ENCODE measurements at places on chromosomes 6 and 20.
A peak's percentile ranks its signal among the peaks of the same experiment; 100 is the strongest.

DNA sequence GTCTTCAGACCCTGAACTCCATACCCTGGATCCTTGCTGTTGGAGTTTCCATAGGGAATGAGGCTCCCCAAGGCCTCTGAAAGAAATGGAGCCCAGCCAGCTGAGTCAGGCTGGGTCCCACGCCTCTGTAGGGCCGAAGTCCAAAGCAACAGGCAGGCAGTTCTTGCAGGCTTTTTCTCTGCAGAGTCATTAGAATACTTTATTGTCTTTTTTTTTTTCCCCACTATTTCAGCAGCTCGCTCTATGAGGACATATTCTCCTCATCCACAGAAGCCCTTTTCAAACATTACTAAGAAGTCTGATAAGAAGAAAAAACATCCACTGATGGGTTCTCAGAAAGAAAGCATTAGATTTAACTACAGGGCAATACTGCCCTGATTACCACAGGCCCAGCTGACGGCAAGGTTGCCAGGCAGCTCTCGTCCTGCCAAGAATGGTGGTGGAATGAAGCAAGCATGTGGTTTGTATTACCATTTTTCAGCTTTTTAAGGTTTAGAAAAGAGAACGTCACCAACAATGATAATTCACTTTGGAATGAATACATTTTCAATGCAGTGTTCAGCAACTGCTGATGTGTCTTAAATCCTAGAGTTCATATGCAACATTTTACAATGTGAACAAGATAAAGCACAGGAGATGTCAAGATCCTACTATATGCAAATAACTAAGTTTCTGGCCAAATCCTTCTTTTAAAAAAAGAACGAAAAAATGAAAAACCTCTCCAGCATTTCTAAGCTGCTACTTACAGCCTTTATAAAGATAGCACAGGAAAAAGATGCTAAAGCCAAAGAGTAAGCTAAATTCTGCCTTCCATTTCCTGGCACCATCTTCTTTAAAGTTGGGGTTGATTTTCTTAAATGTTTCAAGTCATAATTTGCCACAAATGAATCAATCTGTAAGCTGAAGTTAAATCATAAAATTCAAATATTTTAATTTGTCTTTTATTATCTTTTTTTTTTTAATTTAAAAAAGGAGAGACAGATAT lies 223.6 kb upstream of the CITED2 start:
- peak; percentile 86 for DNase-seq

GRCh38 chr6:347232-347631 lies 44.3 kb upstream of the IRF4 start:
- no peak for DNase-seq

DNA sequence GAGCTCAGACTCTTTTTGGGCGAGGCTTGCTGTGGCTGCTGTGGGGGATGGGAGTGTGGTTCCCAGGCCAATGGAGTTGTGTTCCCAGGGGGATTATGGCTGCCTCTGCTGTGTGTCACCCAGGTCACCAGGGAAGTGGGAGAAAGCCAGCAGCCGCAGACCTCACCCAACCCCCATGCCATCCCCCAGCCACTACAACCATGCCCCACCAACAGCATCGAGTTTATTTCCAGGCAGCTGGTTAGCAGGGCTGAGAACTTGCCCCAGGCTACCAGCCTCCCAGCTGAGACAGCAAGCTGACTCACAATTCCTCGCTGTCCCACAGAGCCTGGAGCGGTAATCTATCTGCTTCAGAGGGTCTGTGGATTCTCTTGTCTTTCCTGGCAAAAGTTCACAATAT lies 331.7 kb downstream of the FRK start:
- DNase-seq: no peak

DNA sequence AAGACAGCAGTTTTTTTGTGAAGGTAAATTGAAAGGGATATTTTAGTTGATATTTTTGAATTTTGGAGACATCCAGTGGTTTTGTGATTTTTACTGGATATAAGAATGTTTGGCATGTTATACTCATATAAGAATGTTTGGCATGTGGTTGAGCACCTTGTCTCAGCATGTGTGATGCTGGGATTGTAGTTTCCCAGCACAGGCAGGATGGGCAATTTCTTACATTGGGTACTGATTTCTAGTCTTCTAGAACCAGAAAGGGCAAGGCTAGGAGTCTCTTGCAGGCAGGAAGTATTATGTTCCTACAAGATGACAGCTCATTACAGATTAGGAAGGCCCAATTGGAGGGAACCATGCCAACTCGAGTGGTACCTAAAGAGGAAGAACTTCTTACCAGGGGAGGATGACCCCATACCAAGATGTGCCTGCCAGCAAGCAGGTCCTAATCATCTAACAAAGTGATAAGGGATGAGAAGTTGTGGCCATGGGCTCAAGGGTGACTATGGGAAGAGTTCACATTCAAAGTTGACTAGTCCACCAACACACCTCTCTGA lies 377.8 kb downstream of the UTRN start:
- DNase-seq: no peak

DNA sequence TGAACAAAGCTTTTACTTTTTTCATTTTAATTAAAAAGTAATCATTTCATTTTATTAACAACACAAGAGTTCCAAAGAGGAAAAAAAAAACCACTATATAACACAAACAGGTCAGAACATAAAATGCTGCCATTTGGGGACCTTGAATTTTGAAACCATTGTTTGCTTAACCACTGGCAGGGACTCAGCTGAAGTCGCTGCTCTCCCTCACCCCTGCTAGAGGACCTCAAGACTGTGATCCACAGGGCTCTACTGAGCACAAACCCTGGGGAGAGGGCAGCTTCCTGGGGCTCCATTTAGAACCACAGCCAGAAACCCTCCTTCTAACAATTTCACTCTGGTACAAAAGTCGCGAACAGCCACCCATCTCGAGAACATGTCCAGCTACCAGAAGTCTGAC lies 28.8 kb downstream of the NCOA5 start:
- no peak for DNase-seq

GRCh38 chr6:82691997-82692396 lies 328.4 kb downstream of the TPBG start:
- DNase-seq: no peak

GRCh38 chr20:31712112-31712553 lies 10.5 kb downstream of the BCL2L1 start:
- DNase-seq: peak; percentile 65

DNA sequence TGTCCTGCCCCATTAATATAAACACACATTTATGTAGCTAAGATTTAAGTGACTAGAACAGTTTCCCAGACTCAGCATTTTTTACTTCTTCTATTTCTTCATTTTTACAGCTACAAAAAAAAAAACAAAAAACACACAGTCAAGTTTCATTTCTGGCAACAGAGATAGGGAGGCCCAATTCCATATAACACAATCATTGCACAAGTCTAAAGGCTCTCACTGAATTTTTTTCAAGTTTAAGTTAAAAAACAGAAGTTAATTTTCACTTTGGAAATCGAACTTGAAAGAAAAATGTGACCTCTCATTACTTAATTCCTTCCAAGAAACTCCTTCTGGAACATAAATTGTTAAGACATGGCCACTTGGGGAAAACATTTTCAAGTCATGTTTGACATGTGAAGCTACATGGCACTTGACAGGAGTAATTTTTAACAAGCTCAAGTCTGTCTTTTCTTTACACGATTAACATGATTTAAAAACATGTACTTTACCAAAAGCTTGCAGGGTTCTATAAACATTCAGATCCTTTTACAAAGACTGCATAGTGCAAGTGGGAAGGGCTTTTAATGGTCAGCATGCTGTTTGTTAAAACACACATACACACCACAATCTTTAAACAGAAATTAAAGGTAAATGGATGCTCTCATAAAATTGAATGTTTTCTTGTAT lies 100.1 kb upstream of the CCDC28A start:
- DNase-seq: no peak

DNA sequence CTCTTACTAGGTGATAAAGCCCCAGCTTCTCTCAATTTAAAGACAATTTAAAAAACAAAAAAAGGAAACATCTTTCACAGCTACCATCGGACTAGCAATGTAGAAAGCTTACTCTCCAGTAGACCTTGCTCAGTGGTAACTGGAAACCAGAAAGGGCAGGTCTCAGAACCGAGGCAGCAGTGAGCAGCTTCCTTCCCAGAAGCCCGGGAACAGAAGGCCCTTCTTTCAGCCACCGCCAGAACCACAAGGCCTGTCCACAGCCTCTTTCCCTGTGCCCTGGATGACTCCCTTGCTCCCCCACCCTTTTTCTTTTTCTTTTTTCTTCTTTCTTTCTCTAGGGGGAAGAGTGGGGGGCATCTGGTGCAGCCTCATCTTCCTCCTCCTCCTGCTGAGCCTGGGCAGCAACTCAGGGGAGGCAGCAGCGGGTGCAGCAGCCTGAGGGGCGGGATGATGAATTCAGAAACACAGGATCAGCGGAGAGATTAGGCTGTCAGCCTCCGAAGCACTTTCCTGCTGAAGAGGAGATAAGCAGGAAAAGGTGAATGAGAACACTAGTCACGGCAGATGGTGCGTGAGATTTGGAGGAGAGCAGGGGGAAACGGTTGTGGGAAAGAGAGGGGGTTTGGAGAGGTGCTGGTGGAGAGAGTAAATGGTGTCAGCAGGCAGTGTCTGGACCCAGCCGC lies 158.5 kb downstream of the ID4 start:
- DNase-seq: no peak

GRCh38 chr20:62979876-62980373 lies 26.8 kb downstream of the BHLHE23 start:
- no peak for DNase-seq

DNA sequence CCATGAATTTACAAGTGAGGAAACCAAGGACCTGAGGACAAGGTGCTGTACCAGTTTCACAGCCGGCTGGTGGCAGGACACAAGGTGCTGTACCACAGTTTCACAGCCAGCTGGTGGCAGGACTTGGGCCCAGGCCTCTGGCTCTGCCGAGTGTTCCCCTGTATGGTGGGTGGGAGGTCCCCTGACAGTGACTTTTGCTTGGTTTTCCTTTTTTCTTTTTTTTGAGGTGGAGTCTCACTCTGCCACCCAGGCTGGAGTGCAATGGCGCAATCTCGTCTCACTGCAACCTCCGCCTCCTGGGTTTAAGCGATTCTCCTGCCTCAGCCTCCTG lies 212.4 kb downstream of the LY86 start:
- no peak for DNase-seq

DNA sequence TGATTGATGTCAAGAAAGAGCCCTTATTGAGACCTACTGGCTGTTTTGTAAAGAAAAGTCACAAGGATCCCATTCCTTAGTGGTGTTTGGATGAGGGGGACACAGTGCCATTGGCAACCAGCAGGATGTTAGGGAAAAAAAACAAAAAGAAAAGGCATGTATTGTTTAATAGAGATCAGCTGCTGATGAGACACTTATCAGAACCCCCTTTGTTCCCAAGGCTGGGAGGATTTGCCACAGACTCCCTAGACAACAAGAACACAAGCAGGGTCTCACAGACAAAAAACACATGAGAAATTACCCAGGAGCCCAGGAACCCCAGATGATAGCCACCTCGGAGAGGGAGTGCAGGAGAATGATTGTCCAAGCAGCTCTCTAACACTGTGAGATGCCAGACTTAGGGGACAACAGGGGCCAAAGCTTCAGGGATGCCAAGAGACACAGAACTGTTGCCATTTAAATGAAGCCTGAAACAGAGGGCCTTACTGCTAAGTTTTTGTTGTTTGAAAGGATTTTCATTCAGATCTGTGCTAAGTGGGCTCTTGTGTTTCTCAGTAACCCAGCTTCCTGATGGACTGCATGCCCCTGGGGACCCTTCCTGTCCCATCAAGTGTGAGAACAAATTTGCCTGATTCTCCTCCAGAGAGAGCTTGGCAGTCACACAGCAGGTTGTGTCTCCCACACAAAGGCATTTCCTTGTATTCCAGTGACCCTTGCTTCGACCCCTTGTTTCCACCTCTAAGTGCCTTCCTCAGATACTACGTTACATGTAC lies 48.7 kb upstream of the HEY2 start:
- DNase-seq: no peak

- DNase-seq: no peak
These were observed 85.3 kb upstream of the SLC22A23 start for GRCh38 chr6:3542032-3542640.

DNA sequence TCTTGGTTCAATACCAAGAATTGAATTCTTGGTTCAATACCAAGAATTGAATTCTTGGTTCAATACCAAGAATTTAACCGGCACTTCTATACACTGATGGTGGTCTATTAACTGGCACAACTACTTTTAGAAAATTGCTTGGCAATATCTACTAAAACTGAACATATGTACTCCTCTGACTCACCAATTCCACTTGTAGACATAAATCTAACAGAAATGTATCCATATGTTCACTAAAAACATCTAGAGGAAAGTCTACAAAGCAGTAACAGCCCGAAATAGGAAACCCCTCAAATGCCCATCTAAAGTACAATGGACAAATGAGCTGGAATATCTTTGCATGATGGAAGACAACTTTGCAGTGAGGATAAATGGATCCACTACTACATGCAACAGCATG lies 71.9 kb downstream of the KIF16B start:
- DNase-seq: no peak

DNA sequence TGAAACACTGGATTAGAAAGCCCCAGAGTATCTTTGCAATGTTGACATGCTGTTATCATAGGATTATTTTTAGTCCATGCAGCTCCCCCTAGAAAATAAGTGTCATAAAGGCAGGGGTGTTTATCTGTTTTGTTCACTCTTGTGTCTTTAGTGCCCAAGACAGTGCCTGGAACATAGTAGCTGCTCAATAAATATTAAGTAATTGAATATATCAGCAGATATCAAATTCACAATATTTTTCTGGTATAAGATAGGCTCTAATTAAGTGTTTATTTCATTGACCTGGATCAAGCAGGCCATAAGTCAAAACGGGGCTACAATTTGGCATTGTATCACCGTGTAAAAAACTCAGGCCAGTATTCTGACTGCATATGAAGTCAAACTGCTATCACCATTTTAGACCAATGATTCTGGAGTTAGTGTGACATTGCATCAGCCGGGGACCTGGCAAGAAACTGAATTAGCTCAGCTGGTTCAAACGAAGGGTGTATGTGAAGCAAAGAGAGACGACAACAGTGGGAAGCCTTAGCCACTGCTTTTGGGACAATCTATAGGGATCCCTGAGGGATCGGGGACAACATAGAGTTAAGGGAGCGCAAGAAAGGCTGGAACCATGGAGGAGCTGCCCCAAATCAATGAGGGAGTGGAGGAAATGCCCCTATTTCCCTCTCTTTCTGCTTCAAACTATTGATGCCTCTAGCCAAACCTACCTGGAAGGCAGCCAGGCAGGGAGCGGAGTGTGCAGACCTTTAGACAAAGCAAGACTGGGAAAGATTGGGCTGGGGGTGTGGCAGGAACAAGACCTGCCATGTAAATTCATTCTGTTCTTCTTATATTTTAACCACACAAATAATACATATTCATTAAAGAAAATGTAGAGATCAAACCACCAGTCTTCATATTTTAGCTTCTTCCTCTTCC lies 112.2 kb downstream of the PLEKHG1 start:
- DNase-seq: no peak
